Pancreas (tissue), 10 donors: ENCODE measurements at places on chromosomes 6 and 20. TPM values are rescaled to one million over a fixed set of nuclear protein-coding genes. Genes with fewer than 3 reads are reported as not detected.
A peak's percentile ranks its signal among the peaks of the same experiment; 100 is the strongest.

DNA sequence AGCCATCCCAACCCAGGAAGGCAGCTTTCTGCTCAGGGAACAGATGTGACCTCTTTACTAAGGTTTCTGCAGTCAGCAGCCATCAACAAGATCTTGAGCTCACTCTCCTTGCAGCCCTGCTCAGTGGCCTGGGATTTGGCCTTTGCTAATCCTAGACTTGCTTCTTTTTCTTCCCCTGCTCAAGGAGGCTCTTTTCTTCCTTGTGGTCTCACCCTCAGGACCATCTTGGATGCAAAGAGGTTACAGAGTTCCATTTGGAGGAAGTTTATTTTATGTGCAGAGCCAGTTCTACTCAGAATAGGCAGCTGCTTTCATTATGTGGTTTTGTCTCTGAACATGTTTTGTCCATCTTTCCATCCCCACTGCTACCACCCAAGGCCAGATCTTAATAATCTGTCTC lies 49.3 kb downstream of the RALY start:
- DNase-seq = no peak

GRCh38 chr20:14126856-14127255 lies 131.5 kb downstream of the MACROD2 start:
- DNase-seq = no peak

GRCh38 chr20:36582322-36582721 lies 8.9 kb downstream of the TGIF2 start:
- DNase-seq = no peak

DNA sequence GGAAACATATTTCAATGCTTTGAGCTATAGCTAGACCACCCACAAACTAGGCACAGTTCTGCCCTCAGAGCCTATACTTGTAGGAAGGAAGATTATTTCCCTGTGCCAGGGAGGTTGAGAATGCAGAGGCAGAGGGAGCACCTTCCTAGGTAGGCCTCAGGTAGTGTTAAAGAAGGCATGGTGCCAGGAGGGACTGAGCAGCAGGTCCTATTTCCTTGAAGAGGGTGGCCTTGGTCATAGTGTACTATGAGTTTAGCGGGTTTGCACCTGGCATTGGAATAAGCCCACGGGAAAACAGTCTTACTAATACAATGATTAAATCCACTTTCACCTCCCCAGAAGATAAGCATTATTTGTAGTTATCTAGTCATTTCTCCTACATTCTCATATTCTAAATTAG lies 375.4 kb downstream of the CDKAL1 start:
- peak; percentile 53 for DNase-seq

GRCh38 chr6:10613077-10613476 lies 81.3 kb downstream of the C6orf52 start:
- no peak for DNase-seq

DNA sequence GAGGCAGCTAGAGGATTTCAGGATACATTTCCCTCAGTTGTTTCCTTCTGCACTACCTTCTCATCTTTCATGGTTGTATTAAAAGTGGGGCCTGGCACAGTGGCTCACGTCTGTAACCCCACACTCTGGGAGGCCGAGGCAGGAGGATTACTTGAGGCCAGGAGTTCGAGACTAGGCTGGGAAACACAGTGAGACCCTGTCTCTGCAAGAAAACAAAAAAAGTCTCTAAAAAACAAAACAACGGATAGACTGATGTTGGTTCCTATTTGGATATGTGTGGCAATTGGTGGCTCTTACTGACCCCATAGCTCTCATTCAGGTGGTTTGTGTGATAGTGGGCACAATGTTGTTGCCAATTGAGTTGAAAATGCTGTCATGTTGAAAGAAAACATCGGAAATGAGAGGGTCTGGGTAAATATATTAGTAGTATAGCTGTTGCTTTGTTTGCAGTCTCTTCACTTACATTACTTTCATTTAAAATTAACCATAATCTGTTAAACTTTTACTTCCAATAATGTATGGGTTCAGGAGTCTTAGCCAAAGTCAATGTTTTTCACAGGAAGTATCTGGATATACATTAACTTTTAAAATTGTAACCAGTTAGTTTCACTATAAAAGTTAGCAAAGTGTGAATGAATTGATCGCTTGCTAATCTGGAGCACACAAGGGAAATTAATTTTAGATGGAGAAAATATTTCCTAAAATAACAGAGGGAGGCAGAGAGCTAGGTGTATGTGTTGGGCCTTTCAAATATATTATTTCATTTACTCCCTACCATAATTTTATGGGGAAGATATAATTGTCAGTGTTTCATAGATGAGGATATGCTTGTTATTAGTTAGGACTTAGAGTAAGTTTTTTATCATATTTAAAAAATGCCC lies 31.1 kb downstream of the UTRN start:
- no peak for DNase-seq

DNA sequence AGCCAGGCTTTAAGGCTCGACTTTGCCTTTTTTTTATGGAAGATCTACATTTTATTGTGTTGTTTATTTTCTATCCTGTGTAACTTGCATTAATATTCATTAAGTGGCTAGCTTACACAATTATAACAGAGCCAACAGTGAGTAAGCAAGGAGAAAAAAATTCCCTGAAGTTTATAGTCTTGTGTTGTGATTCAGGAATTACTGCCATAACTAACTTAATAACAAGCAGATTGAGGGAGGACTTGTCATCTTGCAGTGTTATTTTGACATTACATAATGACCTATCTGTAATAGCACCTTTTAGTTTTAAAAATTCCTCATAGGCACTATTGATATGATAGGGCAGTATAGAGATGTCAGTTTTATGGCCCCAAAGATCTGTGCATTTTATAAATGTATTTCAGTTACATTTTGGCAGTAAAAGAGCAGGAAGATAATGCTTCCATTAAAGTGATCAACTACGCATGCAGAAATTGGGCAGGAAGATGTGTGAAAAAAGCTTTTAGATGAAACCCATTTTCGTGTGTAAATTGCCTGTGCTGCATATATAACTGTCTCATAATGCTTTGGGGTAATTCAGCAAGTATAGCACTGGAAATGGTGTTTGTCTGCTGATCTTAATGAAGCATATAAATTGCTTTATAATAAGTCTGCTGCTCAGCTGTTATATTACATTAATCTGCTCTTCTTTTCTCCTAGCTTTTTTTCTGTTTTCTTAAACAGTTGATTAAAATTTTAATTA lies 123.0 kb downstream of the SMAP1 start:
- no peak for DNase-seq

DNA sequence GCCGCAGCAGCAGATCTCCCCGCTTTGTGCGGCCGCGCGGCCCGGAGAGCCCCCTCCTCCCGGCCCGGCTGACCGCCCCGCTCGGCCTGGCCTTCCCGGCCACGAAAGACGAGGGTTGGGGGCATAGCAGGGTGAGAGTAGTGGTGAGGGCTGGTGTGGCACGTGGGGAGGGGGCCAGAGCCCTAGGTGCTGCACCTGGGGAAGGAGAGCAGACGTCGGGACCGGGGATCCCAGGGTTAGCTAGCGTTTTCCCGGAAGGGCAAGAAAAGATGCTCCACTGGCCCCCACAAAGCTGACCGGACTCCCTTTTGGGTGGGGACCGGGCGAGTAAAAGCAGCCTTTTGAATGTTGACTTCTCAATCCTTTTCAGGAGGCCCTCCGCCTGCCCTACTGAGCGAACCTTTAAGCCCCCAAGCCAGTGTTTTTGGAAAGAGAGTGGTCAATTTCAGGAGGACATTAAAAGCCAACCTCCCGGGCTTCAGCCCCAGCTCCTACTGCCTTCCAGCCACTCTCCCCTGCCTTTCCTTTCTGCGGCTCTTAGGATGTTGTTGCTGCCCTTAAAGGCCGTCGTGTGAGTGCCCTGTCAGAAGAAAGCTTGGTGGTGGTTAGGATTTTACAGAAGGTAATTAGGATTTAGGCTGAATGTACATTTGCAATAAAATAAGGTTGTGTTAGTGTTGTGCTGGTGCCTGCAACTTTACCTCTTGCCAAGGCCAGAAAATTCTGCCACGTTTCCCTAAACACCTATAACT lies 648 bp upstream of the BACH2 start:
- DNase-seq = peak; percentile 15

- no peak for DNase-seq
Measured at GRCh38 chr20:44422083-44422482, 53.6 kb upstream of the TTPAL start.

DNA sequence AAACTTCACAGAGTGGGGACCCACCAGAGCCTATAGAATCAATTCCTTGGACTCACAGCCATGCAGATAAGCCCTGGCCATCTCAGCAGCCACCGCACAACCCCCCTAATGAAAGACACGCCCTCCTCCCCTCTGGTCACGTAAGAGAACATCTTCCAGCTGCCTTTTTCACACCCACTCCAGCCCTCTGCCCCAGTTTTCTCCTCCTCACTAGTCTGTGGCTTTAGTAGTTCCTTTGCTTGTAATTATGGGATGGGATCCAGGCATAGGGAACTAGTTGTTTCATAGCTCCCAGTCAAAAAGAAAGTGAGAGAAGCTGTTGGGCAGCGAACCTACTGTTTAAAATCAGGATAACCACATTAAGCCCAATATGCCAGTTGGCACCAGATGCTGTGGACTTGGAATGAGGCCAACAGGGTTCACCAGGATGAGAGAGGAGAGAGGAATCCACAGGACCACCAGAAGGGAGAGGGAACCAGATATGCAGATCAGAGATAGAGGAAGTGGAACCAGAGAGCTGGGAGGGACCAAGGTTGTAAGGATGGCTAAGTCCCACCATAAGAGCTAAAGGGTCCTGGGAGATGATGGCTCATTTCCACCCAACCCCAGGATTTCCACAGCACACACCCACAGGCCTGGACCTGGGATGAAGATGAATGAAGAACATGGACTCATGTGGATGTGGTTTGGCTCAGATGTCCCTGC lies 9.0 kb upstream of the BTN3A1 start:
- peak; percentile 22 for DNase-seq

- no peak for DNase-seq
Measured at GRCh38 chr6:39166912-39167290, 51.9 kb upstream of the SAYSD1 start.

DNA sequence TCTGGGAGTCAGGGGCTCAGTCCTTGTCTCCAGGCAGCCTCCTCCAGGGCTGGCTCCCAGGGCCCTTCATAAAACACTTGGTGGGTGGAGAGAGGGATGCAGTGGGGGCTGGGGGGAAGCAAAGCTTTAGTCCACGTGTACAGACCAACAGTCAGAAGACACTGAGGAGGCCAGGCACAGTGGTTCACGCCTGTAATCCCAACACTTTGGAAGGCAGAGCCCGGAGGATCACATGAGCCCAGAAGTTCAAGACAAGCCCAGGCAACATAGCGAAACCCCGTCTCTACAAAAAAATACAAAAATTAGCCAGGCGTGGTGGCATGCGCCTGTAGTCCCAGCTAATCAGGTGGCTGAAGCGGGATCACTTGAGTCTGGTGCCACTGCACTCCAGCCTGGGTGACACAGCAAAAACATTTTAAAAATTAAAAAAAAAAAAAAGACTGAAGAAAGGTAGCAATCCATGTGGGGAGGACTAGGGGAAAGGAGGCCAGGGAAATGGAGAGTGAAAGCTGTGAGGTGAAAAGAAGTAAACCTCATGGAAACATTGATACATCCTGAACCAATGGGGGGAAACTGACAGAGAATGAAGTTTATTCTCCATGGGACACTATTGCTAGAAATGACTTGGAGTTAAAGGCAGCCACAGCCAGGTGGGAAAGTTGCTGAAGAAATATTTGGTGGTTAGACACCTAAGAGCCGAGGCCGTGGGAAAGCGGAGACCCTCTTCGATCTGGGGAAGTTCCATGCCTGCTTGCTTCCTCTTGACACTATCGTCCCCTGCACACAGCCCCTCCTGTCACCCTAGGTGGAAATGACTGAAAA lies 35.4 kb downstream of the PIM1 start:
- DNase-seq = no peak

- no peak for DNase-seq
Measured at GRCh38 chr6:148617530-148617929, 129.3 kb upstream of the UST start.

- DNase-seq = no peak
Measured at GRCh38 chr6:159311618-159312017, 142.4 kb downstream of the FNDC1 start.

DNA sequence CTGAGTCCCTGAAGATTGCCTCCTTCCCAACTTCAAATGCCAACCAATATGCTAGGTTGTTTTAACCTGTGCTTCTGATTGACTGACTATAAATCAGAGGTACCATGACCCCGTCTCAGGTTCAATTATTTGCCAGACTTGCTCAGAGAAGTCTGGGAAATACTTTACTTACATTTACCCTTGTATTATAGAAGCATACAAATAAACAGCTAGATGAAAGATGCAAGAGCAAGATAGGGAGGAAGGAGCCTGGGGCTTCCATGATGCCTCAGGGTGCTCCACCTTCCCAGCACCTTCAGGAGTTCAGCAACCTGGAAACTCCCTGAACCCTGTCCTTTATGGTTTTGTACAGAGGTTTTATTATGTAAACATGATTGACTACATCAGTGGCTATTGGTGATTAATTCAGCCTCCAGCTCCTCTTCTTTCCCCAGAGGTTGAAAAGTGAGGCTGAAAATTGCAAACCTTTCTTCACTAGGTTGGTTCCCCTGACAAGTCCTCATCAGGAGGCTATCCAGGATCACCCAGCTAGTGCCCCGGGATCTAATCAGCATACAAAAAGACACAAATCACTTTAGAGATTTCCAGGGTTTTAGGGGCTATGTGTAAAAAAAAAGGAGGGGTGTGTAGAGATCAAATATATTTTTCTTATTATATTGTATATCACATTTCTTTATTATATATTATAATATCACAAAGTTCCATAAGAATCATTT lies 547.7 kb downstream of the EPM2A start:
- DNase-seq = no peak

- DNase-seq = no peak
Measured at GRCh38 chr6:101392586-101393230, 800 bp upstream of the GRIK2 start.

DNA sequence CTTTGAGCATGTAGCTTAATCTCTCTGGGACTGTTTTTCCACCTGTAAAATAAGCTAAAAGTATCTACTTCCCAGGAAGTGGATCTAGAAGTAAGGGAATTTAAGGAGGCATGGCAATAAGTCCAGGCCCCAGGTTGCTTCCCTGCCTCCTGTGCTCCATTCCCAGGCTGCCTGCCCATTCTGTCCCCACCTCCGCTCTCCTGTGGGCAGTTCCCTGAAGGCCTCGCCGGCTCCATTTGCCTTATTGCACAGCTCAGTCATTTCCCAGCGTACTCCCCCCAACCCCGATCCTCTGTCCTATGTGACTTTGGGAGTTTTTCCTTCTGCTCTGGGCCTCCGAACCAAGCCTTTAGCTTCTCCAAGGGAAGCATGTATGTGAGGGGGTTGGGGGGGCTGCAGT lies 4.6 kb downstream of the SLC29A1 start:
- no peak for DNase-seq

GRCh38 chr6:166511316-166511715 lies 75.2 kb downstream of the RAMACL start:
- DNase-seq = no peak

- DNase-seq = no peak
Measured at GRCh38 chr20:9629831-9630230, 115.4 kb downstream of the LAMP5 start.

- no peak for DNase-seq
Measured at GRCh38 chr20:41300383-41300782, 17.1 kb downstream of the ZHX3 start.

Gene PPP1R14C
- total RNA-seq = 0.90 TPM

Gene HM13
- total RNA-seq = 237 TPM

Gene KHDC1
- 1.3 TPM for total RNA-seq

Gene LY6G6D
- total RNA-seq = not detected

Gene PKHD1
- total RNA-seq = 17.7 TPM

Gene CAGE1
- not detected for total RNA-seq

Gene ZBP1
- 0.24 TPM for total RNA-seq
